NCI-H1436 treated with DMSO at 0.1 percent for 48 hours (cell line): ENCODE measurements at places on chromosomes 12 and 14.

GRCh38 chr14:72876710-72877063 lies 17.2 kb downstream of the DPF3 start:
- DNase-seq: no peak

DNA sequence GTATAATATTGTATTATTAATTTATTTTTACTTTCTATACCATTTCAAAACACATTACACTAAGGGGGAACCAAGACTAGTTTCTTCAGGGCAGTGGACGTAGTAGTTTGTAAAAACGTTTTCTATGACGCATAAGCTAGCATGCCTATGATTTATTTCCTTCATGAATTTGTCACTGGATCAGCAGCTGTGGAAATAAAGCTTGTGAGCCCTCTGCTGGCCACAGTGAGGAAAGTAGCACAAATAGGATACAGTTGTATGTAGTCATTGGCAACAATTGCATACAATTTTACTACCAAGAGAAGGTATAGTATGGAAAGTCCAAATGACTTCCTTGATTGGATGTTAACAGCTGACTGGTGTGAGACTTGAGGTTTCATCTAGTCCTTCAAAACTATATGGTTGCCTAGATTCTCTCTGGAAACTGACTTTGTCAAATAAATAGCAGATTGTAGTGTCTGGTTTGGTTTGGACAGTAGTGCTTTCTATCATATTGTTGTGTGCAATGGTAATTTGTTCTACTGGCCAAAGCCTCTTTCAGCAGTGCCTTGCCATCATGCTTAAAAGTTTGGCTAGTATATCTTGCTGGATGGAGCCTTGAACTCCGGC lies 24.3 kb upstream of the PLEKHD1 start:
- no peak for DNase-seq

DNA sequence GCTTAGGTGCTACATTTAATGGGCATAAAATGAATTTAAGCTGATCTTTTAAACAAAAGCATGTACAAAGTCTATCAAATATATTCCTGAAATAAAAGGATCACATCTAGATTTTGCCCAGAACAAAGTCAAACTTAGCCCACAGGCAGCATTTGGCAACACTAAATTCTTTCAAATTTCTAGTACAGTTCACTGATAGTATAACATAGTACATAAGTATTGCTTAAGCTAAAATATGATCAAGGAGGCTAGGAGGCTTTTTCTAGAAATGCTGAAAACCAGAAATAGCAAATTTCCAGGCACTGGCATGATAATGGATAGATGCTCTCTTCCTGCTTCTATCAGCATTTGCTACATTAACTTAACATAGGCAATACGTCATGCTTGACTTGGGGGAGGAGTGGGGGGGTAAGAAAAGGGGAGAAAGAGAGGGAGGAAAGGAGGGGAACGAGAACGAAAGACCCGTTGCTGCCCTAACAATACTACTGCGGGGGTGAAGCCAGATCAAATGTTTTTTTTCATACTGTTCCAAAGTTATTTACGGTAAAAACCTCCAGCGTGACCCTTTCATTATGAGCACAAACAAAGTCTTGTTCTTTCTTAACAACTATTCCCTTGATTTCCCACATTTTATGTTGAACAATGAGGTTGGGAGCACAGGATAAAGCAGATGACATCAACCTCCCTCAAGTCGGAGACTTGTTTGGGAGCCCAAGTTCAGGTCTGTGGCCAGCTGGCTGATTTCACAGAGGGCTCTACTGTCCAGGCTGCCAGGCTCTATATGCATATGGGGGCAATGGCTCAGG lies 10.6 kb downstream of the TMED10 start:
- DNase-seq: no peak

- no peak for DNase-seq
Measured at GRCh38 chr14:83044001-83044400, 1510.3 kb upstream of the SEL1L start.

DNA sequence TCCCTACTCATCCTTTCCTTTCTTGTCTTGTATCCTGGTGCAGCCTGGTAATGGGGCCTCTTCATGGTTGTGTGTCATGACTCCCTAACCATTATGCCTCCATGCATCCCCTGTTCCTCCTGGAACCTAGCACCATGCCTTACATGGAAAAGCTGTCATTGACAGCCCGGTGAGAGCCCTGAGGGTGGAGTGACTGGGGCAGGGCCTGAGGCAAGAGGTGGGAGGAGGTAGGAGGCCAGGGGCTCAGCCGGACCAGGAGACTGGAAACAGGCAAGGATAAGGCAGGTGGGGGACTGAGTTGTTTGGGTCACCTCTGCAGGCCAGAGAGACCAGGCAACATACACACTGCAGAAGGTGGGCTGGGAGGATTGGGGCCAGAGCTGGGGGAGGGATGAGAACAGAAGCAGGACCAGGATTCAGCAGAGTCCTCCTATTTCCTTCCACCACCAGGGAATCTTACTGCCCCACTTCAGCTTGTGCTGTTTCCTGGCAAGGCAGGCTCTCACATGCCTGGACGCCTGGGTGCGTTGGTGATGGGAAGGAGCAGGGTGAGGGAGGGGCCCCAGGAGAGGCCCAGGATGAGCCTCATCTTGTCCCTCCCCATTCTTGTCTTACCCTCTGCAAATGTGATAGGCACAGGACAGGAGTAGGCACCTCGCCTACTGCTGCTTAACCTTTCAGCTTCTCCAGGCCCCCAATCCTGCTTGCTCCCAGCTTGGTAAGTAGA lies at the start of gene LTB4R2:
TSS of gene LTB4R2 (plus strand) at position 603 of the 727 bp plus-strand sequence. CDS start 525 bp downstream, outside the sequence.
- no peak for DNase-seq

DNA sequence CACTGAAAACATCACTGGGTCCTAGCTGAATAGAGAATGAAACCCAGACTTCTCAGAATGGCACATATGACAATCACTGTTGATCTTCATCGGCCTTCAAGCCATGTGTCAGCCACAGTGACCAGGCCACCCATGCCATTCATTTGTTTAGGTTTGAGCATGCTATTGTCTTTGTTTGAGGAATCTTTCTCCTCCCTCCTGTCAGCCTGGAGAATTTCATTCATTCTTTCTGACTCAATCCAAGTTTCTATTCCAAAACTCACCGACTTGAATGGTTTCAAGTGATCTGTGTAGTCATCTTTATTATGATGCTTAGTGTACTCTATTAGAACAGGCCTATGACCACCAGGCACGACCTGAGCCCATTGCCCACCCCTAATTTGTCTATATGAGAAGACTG lies 106.3 kb downstream of the ETNK1 start:
- no peak for DNase-seq

DNA sequence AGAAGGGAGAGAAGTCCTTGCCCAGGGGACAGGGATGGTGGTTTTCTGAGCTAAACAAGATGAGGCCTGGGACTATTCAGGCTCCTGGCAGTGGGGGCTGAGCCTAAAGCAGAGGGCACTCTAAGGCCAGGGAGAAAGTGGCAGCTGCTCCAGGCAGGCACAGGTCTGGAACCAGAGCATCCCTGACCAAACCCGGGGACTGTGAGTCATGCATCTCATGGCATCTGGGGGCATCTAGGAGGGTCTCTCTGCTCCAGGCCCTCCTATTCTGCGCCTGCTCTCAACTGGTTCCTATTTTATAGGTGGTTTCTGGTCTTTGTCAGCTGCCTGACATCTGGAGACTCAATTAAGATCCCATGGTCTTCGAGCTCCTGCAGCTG lies 11.6 kb downstream of the KRT7 start:
- no peak for DNase-seq

- no peak for DNase-seq
Measured at GRCh38 chr14:78959674-78960264, 789.6 kb downstream of the NRXN3 start.

DNA sequence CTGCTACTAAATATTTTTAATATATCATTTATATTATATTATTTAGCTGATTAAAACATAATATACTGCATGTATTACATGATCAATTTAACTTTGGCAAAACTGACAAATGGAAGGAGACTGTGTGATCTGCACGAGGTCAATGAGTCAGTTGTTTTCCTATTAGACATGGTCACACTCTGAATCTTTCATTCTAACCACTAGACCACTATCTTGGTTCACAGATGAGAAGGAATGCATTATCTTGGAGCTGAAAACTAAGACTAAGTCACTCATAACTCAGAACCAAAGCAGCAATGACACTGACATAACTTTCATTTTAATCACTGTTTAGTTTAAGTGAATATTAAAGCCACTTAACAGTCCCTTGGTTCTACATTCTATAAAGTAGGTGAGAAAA lies 37.4 kb downstream of the GNPTAB start:
- DNase-seq: no peak

DNA sequence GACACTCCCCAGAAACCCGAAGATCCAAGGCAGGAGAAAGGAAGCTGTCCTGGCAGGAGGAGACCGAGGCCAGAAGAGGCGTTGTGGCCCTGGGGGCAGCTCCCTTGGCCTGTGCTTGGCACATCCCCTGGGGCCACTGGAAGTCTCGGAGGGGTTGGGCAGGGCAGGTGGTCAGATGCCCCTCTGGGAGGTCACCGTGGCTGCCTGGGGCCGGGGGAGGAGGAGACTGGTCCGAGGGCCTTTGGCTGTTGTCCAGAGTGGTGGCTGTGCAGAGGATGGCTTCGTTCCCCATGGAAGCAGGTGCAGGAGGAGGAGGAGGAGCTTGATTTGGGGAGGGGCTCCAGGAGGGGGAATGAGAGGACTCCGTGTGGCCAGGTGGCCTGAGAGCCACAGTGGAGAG lies 3.3 kb upstream of the NUDT14 start:
- DNase-seq: no peak

GRCh38 chr14:31419967-31420318 lies 407 bp downstream of the HEATR5A start:
- DNase-seq: no peak

- no peak for DNase-seq
Measured at GRCh38 chr14:105496831-105497591, 6.0 kb downstream of the TEDC1 start.

DNA sequence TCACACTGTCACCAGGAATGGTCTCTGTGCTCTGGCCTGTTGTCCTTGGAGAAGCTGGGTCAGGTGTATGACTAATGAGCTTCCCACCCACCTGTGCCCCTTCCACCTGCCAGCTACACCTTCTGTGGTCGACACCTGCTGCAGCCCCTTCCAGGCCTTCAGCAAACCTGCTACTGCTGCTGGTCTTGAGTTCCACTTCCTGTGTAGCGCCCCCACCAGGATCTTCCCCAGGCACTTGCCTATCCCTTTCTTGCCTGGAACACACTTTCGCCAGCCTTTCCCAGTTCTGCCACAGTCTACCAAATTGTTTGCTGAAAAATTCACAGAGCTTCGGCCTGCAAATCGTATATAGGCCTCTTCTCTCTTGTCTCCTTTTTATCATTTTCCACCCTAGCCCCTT lies 75.3 kb downstream of the CRACR2A start:
- DNase-seq: no peak

GRCh38 chr12:5140190-5140589 lies 96.5 kb downstream of the KCNA5 start:
- no peak for DNase-seq

GRCh38 chr12:115251727-115252126 lies 567.8 kb upstream of the TBX3 start:
- DNase-seq: no peak

GRCh38 chr12:31471823-31472222 lies 119.1 kb downstream of the DENND5B start:
- no peak for DNase-seq

GRCh38 chr12:82437744-82438143 lies 79.4 kb downstream of the METTL25 start:
- no peak for DNase-seq

DNA sequence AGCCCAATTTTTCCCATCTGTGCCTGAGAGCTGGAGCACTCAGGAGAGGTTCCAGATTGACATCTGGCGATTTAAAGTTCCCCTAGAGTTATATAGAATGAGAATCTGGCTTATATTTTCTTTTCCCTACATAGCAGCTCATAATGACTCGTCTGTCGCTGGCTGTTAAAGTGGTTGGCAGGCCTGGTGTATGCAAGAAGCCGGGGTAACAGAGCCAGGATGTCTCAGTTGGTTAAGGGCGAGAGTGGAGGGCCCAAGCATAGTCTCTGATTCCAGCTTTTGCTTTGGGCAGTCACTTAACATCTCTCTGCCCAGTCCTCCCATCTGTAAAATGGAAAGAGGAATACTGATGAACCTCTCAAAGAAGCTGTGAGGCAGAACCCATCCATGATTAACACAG lies 751.6 kb downstream of the NOVA1 start:
- DNase-seq: no peak

GRCh38 chr14:33386781-33387180 lies 448.1 kb downstream of the NPAS3 start:
- DNase-seq: no peak

GRCh38 chr12:127886827-127887226 lies 380.1 kb upstream of the TMEM132C start:
- no peak for DNase-seq

DNA sequence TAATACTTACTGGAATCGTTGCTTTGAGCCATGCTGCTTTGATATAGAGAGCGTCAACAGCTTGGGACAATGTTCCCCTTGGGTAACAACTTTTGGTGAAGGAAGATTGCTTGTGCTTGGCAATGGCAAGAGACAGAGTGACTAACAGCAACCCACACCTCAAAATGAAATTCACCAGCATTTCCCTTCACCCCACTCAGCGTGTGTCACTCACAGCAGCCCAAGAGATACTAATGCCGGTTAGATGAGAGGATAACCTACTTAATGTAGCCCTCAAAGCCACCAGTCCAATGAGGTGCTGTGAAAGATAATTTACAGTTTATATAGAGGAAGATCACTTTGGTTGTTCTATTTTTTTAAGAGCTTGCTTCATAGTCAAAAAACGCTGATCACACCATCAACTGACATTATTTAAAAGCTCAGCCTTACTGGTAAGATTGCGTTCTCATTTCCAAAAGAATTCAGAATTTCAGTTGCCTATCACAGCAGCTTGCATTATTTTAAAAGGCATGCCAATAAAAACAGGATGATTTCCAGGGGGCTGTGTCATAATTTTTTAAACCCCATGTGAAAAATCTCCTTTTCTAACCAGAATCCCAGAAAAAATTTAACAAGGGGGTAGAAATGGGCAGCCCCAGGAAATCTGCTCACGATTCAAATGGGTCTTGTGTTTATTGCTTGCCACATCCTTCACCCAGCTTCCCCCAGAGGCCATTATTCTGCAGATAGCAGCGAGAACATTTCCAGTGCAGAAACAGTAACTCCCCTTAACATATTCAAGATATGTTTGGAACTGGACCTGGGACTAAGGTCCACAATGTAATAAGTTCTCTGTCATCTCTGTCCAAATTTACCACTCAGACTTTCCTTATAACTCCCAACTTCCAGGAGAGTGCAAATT lies at the start of gene IL26:
TSS of gene IL26 (minus strand) at position 235 of the 901 bp plus-strand sequence. CDS start at position 181, 54 bp downstream.
- DNase-seq: no peak

GRCh38 chr12:47004634-47005033 lies 74.8 kb upstream of the PCED1B start:
- no peak for DNase-seq

DNA sequence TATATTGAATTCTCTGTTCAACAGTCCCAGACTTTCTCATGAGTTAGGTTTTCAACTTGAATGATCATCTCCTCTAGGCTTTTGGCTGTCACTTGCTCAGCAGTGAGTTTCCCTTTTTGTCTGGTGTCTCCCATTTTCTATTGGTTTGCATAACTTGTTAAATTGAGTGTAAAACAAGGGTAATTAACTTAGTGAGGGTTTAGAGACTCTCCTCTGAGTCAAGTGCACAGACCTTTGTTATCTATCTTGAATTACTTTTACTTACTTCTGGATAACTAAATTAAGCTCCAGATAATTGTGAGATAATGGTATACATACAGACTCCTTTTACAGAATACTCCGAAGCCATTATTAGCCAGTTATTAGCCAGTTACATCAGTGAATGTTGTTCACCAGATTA lies 22.0 kb downstream of the MLXIP start:
- DNase-seq: no peak
